Activated effector memory CD4-positive, alpha-beta T cell treated with anti-CD3 and anti-CD28 coated beads, Interleukin-2, amount 50 U/mL, for 16 hours (primary cell): ENCODE measurements at places on chromosomes 4 and X.

DNA sequence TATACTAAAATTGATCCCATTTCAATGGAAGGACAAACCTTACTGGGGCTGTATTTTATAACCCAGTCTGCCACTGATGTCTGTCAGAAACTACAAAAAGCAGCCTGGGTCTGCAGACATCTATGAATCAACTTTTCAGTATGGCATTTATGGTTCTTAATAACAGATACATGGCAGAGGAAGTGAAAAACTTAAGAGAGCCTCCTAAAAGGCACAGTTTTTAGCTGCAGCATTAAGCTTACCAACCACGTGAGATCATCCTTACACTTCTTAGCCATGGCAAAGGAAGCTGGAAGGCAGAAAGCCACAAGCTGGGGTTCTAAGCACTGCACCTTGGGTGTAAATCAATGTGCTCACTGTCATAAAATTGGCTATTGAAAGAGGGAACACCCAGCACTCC is 16.6 kb upstream of the UGT2B17 start:
- no peak for DNase-seq

- DNase-seq = no peak
Measured at GRCh38 chr4:33283818-33284217, 2563.6 kb downstream of the PCDH7 start.

GRCh38 chr4:110733901-110734300 is 111.0 kb upstream of the PITX2 start:
- no peak for DNase-seq

DNA sequence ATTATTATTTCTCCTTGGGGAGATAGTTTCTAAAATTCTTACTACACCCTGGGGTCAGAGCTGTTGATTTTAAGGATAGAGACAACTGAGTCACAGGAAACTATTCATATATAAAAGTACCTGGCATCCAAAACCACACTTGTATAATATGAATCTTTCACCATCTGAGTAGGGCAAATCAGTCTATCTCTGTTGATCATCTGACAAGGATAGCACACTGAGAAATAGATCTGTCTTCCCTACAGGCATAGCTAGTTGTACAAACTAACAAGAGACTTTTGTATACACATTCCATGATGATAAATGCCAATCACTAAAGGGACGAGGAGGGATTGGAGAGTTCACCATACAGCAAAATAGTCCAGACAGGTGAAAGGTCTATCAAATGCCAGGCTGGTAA is 30.0 kb downstream of the PKD2 start:
- no peak for DNase-seq

- DNase-seq = no peak
Measured at GRCh38 chr4:20829617-20830357, 129.5 kb downstream of the PACRGL start.

DNA sequence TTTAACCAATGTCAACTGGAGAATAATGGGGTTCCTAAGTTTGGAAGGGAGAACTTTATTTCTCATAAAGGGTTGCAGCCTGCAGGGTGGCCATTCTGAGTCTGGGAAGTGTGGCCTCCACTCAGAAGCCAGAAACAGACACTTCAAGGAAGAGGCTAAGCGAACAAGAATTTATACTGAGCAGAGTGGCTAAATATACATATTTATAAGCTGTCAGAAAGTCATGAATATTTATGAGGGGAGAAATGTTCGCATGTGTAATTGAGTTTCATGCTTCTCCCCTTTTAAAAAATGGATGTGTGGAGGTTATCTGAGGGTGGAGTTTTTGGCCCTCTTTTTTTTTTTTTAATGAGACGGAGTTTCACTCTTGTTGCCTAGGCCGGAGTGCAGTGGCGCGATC is 78.1 kb upstream of the PLAC8 start:
- no peak for DNase-seq

DNA sequence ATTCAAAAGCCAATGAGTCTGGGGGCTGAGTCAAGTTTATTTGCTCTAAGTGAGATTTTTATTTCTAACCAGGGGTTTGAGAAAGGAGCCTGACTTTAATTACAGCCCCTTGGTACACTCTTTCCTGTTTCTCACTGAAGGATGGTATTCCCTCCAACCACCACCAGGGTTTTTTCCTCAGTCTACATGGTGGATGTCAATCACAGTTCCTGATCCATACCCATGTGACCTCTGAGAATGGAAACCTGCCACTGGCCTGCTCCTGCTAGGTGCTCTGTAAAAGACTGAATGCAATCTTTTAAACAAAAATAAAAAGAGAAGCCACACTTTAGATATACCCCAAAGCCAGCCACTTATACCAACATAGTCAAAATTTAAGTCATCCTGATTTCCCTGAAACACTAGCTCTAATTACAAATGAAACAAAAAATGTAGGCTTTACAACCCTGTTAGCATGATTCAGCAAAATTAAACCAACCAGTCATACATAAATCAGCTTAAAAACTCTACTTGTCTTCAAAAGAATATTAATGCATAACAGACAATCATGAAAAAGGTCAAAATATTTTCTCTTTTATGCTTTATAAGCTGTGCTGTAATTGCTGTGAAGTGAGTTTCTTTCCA is 112.1 kb upstream of the NWD2 start:
- no peak for DNase-seq

- DNase-seq = peak; percentile 61
Measured at GRCh38 chrX:150365990-150366911, 3.1 kb downstream of the MAMLD1 start.

DNA sequence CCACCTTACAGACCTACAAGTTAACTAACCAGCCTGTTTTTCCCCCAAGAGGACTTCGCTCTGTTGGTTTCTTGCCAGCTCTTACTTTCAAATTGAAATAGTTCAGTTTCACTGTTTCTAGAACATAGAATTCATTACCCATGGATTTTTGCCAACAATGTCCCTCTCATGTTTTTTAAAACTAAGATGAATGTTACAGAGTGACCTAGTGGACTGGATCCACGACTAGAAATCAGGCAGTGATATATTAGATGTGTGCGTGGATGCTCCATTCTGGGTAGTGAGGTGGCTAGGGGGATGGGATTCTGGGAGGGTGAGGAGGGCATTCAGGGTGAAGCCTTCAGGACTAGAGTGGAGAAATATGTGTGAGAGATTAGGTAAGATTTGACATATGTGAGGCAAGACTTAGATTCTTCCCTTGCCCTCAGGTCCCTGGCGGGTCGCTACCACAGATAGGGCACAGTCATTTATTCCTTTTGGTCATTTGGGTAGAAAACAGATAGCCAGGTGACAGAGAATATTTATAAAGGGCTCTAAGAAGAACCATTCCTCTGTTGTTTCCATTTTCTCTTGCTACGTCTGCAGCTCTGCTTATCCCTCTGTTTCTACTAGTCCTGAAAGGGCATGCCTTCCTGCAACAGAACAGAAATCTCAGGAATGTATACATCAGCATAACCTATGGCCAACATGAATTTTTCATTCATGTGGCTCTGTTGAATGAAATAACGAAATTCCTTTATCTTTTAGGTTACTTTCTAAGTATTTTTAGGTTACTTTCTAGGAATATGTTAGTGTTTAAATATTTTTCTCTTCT is 15.4 kb upstream of the JADE1 start:
- no peak for DNase-seq

GRCh38 chrX:17595456-17596035 is 141.7 kb upstream of the SCML1 start:
- no peak for DNase-seq

DNA sequence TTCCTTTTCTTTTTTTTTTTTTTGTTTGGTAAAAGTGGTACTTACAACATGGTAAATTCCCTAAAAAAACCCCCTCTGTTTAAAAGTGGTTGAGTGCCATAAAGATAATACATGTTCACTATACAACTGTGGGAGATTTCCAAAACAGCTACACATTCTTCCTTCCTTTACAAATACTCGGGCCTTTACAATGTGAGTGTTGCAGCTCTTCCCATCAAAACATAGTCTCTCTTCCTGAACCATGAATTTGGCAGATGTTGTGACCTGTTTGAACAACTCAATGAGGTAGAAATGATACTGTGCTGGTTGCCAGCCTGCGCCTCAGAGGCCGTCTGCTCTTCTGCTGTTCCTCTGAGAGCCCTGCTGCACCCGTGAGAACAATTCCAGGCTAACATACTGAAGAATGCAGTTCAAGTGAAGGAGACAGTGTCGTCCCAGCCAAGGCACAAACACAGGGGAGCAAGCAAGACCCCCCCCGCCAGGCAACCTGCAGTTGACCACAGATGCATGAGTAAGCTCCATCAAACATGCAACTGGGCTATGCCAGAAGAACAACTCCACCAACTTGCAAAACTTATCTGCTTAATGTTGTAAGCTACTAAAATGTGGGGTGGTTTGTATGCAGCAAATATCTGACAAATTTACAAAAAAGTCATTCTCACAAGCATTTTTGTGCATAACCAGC is 645.0 kb downstream of the PCDH7 start:
- DNase-seq = no peak

- peak; percentile 60 for DNase-seq
Measured at GRCh38 chrX:14697451-14697850, 168.1 kb downstream of the GLRA2 start.

GRCh38 chrX:44203791-44204190 is 139.7 kb downstream of the EFHC2 start:
- no peak for DNase-seq

- DNase-seq = no peak
Measured at GRCh38 chrX:120016068-120016441, 61.4 kb downstream of the RHOXF2B start.

- DNase-seq = no peak
Measured at GRCh38 chrX:123083924-123084323, 100.2 kb upstream of the GRIA3 start.
